ENCODE measurements at places on chromosomes 6 and 20. TPM values are rescaled to one million over a fixed set of nuclear protein-coding genes. Genes with fewer than 3 reads are reported as not detected.

SNAI1 gene
- 0.51 TPM for total RNA-seq

RUNX2 gene
- total RNA-seq: 12.7 TPM

SYCP2 gene
- total RNA-seq: 7.6 TPM

BPIFB2 gene
- not detected for total RNA-seq

PLA2G7 gene
- total RNA-seq: not detected

All from T-helper 1 cell treated with Interleukin-12 subunit alpha and Interleukin-12 subunit beta and Interleukin-4 antibody, amounts not matched to agents 30 ng/mL and 1 ng/mL, for 36 hours (primary cell).